NAMALWA (cell line): ENCODE measurements at places on chromosomes 12 and 14.

DNA sequence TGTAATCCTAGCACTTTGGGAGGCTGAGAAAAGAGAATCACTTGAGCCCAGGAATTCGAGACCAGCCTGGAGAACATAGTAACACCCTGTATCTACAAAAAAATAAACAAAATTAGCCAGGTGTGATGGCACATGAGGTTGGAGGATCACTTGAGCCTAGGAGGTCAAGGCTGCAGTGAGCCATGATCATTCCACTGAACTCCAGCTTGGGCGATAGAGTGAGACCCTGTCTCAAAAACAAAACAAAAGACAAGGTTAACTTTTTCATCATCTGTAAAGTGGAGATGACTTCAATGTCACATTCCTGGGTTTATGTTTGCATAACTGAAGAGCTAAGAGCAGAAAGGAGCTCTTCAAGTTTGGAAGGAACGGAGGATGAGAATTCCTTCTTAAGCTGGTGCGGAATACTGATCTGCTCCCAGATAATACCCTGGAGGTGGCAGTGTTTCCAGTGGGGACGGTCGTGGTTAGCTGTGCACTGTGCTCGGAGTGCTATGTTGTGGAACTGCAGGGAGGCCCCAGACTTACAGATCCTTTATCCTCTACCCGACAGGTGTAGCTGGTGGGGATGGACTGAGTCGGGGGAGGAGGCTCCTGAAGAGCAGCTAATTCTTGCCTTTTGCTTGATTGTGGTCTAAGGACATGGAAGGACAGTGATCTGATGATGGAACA, 22.5 kb upstream of the BICD1 start:
- no peak for DNase-seq

- DNase-seq, result no peak
These were observed 3.0 kb upstream of the MYBPC1 start for GRCh38 chr12:101591781-101592180.

DNA sequence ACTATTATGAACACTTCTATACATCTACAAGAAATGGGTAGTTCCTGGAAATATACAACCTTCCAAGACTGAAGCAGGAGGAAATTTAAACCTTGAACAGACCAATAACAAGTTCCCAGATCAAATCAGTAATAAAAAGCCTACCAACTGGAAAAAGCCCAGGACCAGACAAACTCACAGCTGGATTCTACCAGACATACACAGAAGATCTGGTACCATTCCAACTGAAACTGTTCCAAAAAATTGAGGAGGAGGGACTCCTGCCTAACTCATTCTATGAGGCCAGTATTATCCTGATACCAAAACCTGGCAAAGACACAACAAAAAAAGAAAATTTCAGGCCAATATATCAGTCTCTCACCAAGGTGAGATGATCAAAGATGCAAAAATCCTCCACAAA, 189.4 kb downstream of the RPS29 start:
- DNase-seq, result no peak

- no peak for DNase-seq
These were observed 88.2 kb downstream of the RASSF9 start for GRCh38 chr12:85747941-85748495.

DNA sequence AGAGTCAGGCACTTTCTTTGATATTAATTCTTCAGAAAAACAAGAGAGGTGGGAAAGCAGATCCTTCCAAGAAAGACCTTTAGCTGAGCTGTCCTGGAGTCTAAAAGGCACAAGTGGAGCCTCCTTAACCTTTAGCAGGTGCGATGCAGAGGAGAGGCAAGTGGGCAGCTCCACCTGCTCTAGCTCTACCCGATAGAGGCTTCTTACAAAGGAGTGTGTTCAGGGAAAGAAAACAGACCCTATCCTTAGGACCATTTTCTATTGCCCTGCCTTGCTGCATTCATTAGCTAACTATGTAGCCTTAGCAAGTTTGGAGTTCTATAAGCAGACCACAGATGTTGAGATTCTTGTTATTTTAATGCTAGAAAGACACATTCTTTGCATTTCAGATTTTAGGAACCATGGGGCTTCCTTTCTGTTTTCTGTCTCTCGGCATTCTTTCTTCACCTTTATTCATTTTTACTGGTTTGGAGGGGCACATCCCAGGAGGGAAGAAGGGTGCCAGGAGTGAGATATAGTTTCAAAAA, 214.5 kb downstream of the EGLN3 start:
- DNase-seq, result no peak

- no peak for DNase-seq
These were observed 12.7 kb downstream of the ABCD2 start for GRCh38 chr12:39606712-39607423.

- no peak for DNase-seq
These were observed 264.1 kb downstream of the TTC8 start for GRCh38 chr14:89088530-89088929.

- no peak for DNase-seq
These were observed 51.5 kb upstream of the GPATCH2L start for GRCh38 chr14:76100236-76100635.

GRCh38 chr12:44457465-44457864, 418.6 kb downstream of the NELL2 start:
- no peak for DNase-seq

DNA sequence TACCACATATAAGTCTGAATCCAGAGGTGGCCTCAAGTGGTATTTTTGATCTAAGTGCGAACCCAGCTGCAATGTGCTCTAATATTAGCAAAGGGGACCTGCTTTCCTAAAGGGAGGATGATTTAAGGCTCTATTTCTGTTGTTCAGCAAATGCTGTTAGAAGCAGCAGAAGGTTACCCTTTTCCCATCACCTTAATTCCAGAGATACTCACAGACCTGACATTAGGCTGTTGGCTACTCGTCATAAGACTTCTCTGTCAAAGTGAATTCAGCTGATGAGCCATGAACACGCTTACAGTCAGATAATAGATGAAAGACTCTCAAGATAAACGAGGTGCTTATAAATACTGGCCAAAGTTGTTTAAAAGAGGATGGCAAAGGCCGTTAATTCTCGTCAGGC, 308.7 kb upstream of the DDHD1 start:
- DNase-seq, result no peak

DNA sequence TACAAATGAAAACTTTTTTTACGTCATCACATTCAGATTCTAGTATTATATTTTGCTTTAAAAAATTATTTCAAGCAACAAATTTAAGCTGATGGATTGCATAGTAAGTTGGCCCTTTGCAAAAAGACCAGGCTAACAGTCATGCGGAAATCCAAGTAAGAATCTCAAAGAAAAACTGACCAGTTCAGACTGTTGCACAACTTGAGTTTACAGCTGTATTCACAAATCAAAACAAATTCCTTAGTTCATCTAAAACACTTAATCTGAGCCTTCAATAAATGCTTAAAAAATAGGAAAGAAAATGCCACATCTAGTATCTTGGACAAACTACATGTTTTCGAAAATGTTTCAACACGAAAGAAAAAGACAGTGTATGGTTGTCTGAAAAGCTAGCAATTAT, 847 bp downstream of the CCDC59 start:
- no peak for DNase-seq

DNA sequence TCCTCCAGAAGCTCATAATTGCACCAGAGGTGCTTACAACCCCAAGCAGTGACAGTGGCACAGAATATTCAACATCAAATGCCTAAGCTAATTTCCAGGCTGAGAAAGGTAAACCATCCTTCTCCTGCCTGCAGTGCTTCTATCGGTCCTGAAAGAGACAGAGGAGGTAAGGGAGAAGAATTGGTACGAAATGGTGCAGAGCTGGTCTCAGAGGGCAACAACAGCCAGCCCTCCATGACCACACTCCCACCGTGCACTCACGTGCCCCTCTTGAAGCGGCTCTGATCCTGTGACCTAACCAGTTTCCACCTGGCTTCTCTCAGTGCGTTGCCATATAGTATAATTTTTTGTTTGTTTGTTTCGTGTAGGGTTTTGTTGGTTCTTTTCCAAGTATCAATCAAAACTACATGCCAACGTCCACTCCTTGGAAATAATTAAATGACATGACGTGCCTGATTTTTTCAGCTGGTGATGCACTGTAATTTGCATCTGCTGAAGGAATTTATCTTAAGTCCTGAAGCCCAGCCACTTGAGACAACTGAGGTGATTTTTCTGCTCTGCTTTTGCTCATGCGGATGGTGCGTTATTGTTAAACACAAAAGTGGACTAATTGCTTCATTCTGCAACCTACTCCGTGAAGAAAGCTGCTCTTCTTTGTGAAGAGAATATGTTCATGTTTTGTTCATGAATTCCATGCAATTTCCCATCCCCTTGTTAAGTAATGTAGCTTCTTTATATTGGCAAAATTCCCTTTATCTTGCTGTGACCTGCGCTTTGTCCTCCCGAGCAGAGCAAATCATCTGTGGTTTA, 1.3 kb upstream of the ATP2A2 start:
- DNase-seq, result no peak

DNA sequence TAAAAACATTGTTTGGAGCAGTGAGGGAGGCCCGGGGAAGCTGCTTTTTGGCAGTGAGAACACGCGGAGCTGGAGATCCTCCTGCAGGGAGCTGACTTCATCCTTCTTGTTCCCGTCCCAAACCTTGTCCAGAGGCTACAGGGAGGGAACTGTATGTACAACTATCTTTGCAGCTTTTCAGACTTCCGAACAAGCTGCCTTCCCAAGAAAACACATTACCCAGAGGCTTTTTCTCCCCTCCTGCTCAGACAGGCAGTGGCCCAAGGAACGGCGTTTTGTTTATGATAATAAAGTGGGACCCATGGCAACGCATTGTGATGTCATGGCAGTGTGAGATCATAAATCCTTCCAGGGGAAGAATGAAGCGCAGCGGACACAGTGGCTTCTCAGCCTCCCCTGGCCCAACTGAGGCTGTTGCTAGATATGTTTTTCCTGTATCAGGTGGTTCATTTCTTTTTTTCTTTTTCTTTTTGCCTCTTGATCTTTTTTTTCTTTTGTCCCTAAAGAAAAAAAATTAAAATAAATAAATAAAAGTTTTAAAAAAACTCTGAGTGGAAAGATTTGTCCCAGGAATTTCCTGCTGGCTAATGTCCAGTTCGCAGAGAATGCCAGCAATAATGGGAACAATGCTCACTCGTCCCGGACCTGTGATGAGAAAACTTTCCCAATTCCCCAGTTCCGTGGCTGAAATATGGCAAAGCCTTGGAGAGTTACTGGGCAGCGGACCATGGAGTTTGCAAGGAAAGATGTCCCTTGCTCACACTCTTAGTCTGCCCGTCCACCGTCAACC, 103.4 kb upstream of the MAP1LC3B2 start:
- DNase-seq, result peak; percentile 41

GRCh38 chr12:12606781-12607589, 4.7 kb upstream of the CREBL2 start:
- no peak for DNase-seq

DNA sequence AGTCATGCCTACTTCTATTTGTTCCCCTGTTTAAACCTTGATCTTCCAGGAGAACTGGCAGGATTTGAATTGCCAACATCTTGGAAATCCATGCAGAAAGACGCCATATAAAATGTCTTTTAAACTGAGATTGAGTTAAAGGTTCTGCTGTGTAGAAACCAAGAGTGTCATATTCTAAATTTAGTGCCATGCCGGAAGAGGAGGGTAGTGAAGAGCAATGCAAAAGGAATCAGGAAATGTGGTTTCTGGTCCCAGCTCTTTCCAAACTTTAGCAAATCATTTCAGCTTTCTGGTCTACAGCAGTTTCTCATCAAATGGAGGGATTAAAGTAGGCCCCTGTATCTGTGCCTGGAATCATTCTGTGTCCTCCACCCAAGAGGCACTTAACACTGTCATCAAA, 85.7 kb downstream of the BTG1 start:
- DNase-seq, result no peak

- DNase-seq, result no peak
These were observed 674.7 kb upstream of the TMEM132C start for GRCh38 chr12:127592245-127592644.

- no peak for DNase-seq
These were observed 58.8 kb upstream of the ACTN1 start for GRCh38 chr14:69037790-69038454.

- no peak for DNase-seq
These were observed 132.0 kb upstream of the NOVA1 start for GRCh38 chr14:26729851-26730250.

DNA sequence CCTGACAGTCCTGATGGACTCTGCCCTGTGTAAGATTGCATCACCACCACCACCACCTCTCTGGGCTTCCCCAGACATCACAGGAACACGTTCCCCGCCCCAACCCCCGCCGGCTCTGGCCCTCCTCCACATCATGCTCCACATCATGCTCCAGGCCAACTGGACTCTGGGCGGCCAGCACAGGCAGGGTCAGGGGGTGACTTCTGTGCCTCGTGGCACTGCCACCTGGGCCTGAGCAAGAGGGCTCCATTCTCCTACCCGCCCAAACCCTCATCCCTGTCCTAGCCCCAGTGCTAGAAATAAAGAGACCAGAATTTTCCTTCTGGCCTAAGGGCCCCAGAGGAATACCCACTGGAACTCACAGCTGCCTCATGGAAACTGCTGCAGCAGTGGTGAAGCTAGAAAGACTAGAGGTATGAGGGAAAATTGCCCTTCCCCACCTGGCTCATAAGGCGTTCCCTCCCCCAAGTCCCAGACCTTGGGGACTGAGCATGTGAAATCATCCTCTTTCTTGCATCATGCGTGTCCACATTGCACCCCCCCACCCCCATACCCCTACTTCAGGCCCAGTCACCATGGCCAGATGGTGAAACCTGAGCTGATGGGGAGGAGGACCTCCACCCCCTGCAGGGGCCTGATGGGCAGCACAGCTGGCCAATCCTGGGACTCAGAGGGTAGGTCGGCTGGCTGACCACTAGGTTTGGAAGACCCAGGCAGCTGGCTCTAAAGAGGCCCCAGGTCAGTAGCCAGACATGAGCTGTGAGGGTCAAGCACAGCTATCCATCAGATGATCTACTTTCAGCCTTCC, at the start of gene INHBE:
Gene INHBE (plus strand): TSS at position 742 of the 808 bp plus-strand sequence. CDS start 230 bp downstream, outside the sequence.
- peak; percentile 77 for DNase-seq

- DNase-seq, result no peak
These were observed 440.3 kb upstream of the RGS6 start for GRCh38 chr14:71491931-71492330.

DNA sequence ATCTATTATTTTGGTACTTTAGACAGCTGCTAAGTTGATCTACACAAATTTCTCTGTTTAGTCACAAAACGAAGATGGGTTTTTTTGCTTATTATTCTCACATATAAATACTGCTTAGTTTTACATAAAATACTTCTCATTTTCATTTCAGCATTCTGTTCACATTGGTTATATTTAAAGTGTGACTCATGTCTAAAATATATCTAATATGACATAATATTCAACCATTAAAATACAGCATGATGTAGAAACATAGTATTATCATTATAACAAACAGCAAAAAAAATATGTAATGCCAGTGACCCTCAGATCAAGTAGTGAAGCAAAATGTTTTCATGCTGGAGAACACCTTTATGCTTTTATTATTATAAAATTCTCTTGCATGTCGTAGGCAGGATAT, 63.7 kb downstream of the SH2B3 start:
- DNase-seq, result no peak
